HCT116 (cell line): ENCODE measurements at places on chromosomes 6 and 20. TPM values are rescaled to one million over a fixed set of nuclear protein-coding genes. Genes with fewer than 3 reads are reported as not detected.

The DPM1 gene
- 65.5 TPM for total RNA-seq

The ARMC12 gene
- total RNA-seq = 0.79 TPM

The SEC23B gene
- 85.8 TPM for total RNA-seq

The TMEM217 gene
- 0.98 TPM for total RNA-seq

The STMND1 gene
- total RNA-seq = not detected

The IL20RA gene
- 1.1 TPM for total RNA-seq

The COL12A1 gene
- 23.5 TPM for total RNA-seq

The HAO1 gene
- 0.12 TPM for total RNA-seq

The MYBL2 gene
- total RNA-seq = 92.1 TPM

The PRELID3B gene
- total RNA-seq = 129 TPM

The RSPO3 gene
- total RNA-seq = not detected

The DDO gene
- total RNA-seq = not detected

The HLA-F gene
- total RNA-seq = 24.6 TPM

The POFUT1 gene
- total RNA-seq = 34.5 TPM

The SLC22A1 gene
- total RNA-seq = 0.86 TPM

The CDH22 gene
- total RNA-seq = 1.8 TPM

The PRPH2 gene
- total RNA-seq = not detected

The TCF21 gene
- total RNA-seq = 0.20 TPM

The ERGIC3 gene
- 229 TPM for total RNA-seq

The GINS1 gene
- 30.4 TPM for total RNA-seq

The JPH2 gene
- 0.17 TPM for total RNA-seq

The GCNT2 gene
- 0.74 TPM for total RNA-seq

The MROH8 gene
- 0.79 TPM for total RNA-seq

The THBD gene
- 0.39 TPM for total RNA-seq

The CCM2L gene
- total RNA-seq = 1.4 TPM

The FAM209B gene
- total RNA-seq = not detected

The TAB2 gene
- 56.7 TPM for total RNA-seq

The DEF6 gene
- total RNA-seq = 40.4 TPM

The NEURL2 gene
- total RNA-seq = 0.96 TPM

The SCUBE3 gene
- total RNA-seq = 0.05 TPM

The CALHM4 gene
- total RNA-seq = not detected

The TAF4 gene
- total RNA-seq = 26.8 TPM

The YIPF3 gene
- 84.5 TPM for total RNA-seq

The C6orf163 gene
- total RNA-seq = 1.5 TPM

The RREB1 gene
- 47.9 TPM for total RNA-seq

The RAET1G gene
- total RNA-seq = 0.37 TPM

The EFCAB8 gene
- total RNA-seq = 0.42 TPM

The ANKRD66 gene
- total RNA-seq = not detected
